ENCODE measurements at places on chromosomes 3 and 15.

GRCh38 chr3:105811518-105812193 lies 57.2 kb downstream of the CBLB start:
- DNase-seq: no peak

DNA sequence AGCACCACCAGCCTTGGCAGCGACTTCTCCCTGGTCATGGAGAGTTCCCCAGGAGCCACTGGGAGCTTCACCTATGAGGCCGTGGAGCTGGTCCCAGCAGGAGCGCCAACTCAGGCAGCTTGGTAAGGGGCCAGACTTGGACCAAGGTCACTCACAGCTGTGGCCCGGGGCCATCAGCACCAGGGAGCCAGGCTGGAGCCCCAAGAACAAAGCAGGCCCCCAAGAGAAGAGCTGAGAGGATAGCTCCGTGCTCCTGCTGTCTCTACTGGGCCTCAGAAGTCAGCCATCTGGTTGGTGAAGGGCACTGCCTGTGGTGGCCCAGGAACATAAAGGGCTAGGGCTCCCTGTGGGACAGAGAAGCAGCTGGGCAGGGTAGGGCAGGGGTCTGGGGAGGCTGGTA lies 14.7 kb upstream of the CPNE9 start:
- no peak for DNase-seq

GRCh38 chr3:28210968-28211713 lies 30.3 kb upstream of the CMC1 start:
- DNase-seq: no peak

DNA sequence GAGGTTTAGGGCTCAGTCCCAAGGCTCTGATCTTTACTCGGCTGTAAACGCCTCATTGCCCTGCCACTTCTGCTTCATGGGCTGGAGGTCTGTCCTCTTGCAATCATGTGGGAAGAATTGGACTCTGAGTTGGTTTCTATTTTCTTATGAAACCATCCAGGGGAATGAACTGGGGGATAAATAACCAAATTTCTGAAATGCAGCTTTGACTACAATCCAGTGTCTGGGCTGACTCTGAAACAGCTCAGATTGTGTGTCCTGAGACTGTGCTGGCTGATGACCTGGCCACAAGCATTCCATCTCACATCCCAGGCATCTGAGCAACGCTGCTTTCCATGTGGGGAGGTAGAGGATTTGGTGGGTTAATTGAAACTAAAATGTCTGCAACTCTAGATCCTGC lies 71.0 kb upstream of the GALNT15 start:
- peak; percentile 95 for DNase-seq

GRCh38 chr15:64017591-64018163 lies 28.6 kb downstream of the DAPK2 start:
- DNase-seq: peak; percentile 44

- DNase-seq: no peak
These were observed 30.4 kb upstream of the UMPS start for GRCh38 chr3:124699686-124700396.

Data from GM04503 (cell line).